ENCODE measurements at places on chromosomes 11 and 22. TPM values are rescaled to one million over a fixed set of nuclear protein-coding genes. Genes with fewer than 3 reads are reported as not detected.

The FZD4 gene
- 112 TPM for total RNA-seq

The NXPE4 gene
- total RNA-seq: not detected

The GLYAT gene
- total RNA-seq: not detected

The SLC15A3 gene
- total RNA-seq: 4.4 TPM

The ZP1 gene
- total RNA-seq: not detected

The OR8D1 gene
- total RNA-seq: not detected

The FAM180B gene
- not detected for total RNA-seq

The C11orf21 gene
- not detected for total RNA-seq

The OR5A1 gene
- total RNA-seq: not detected

The APOA4 gene
- not detected for total RNA-seq

The STK33 gene
- 3.4 TPM for total RNA-seq

GRCh38 chr22:20674998-20675397 is 98.9 kb upstream of the SERPIND1 start:
- H3K36me3 ChIP-seq: no peaks in the 10 kb centered on the region
- no peak overlapping the region for H3K4me3 ChIP-seq
- H3K4me1 ChIP-seq: no peaks in the 10 kb centered on the region
- DNase-seq: no peak

- no peak overlapping the region for H3K27ac ChIP-seq
- no peak overlapping the region for H3K4me3 ChIP-seq
- no peaks in the 10 kb centered on the region for H3K4me1 ChIP-seq
- no peaks in the 10 kb centered on the region for H3K36me3 ChIP-seq
- no peaks in the 10 kb centered on the region for H3K27me3 ChIP-seq
- no peak for DNase-seq
These were observed 74.6 kb upstream of the FAT3 start for GRCh38 chr11:92149996-92150395.

DNA sequence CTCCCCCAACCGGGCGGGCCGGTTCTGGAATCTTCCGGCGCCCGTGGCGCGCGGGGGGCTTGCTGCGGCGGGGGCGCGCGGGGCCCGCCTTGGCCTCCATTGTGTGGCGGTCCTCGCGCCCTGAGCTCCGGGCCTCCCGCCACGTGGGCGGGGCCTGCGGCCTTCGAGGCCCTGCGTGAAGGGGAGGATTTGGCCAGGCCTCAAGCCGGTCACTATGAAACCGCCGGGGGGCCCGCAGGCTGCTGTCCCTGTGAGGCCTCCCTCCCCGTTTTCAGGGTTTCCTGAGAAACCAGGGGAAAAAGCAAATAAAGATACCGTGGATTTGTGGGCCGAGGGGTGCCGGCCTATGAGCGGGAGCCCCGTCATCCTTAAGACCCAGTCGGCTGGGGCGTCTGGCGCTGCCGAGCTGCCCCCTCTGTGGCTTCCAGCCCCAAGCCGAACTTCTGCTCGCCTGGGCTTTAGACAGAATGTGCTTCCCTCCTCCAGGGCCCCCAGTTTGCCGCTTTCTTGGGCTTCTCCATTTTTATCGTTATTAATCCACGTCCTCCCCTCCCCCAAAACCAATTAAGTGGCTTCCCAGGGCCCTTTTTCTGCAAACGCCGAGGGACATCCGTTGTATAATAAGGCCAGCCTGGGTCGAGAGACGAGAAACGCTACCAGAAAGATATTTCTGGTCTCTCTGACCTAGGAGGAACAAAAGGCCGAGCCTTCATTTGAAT is 602 bp downstream of the EWSR1 start:
- peak overlapping the region; percentile 100 for H3K27ac ChIP-seq
- peaks cover 40% of the 10 kb centered on the region for H3K4me1 ChIP-seq
- peak; percentile 58 for DNase-seq
- peaks cover 24% of the 10 kb centered on the region for H3K36me3 ChIP-seq
- peak overlapping the region; percentile 85 for H3K4me3 ChIP-seq

DNA sequence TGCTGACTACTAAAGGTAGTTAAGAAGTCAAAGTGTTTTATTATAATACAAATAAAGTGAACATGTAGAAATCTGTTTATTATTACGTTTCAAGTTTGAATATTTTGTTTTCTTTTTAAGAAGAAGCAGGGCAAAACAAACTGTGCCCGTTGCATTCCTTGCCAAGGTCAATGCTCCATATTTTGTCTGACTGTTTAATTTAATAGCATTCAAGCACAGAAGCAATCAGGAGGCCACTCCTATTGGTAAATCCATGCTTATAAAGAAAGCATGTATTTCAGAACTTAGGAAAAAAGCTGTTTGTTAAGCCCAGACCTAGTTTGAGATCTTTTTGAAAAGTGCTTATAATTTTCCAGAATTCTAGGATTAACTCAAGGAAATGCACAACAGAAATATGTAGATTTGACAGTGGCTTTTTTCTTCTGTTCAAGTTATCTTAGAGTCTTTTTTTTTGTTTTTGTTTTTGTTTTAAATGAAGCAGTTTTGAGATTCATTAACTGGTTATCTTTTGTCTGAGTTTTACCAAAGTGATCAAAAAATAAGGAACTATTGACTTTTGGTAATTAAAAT is 51.7 kb downstream of the ARHGAP42 start:
- H3K27ac ChIP-seq: no peak overlapping the region
- DNase-seq: peak; percentile 30
- H3K36me3 ChIP-seq: no peaks in the 10 kb centered on the region
- no peaks in the 10 kb centered on the region for H3K27me3 ChIP-seq
- peaks cover 11% of the 10 kb centered on the region for H3K4me1 ChIP-seq

- no peaks in the 10 kb centered on the region for H3K4me1 ChIP-seq
- no peak for DNase-seq
- H3K27me3 ChIP-seq: no peaks in the 10 kb centered on the region
- no peak overlapping the region for H3K4me3 ChIP-seq
These were observed 44.9 kb downstream of the PLEKHA7 start for GRCh38 chr11:16969010-16969999.

- no peak overlapping the region for H3K4me3 ChIP-seq
- H3K4me1 ChIP-seq: no peaks in the 10 kb centered on the region
- H3K27ac ChIP-seq: no peak overlapping the region
- H3K27me3 ChIP-seq: no peaks in the 10 kb centered on the region
These were observed 677.3 kb upstream of the KIRREL3 start for GRCh38 chr11:127677660-127678425.

- peak overlapping the region; percentile 61 for H3K4me3 ChIP-seq
- peak overlapping the region; percentile 26 for H3K27ac ChIP-seq
- peaks cover 18% of the 10 kb centered on the region for H3K4me1 ChIP-seq
- no peak for DNase-seq
- peaks cover 6% of the 10 kb centered on the region for H3K36me3 ChIP-seq
- no peaks in the 10 kb centered on the region for H3K27me3 ChIP-seq
These were observed 415 bp downstream of the CENATAC start for GRCh38 chr11:118998388-118998717.

DNA sequence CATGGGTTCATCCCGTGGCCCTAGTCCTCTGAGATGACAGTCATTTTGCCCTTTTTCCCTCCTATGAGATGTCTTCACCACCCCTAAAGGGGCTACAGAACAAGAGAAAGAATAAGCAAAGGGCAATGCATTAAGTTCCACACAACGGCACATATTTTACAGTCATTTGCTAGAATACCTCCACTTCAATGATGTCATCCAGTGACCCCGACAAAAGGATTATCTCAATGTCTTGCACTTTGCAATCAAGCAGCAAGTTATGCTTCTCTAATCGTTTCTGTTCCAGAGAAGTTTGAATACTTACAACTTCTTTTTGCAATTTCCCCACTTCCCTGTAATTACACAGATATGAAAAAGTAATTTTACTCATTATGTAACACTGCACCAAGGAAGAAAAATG is 49.9 kb downstream of the FAM118A start:
- no peaks in the 10 kb centered on the region for H3K36me3 ChIP-seq
- DNase-seq: no peak
- no peak overlapping the region for H3K4me3 ChIP-seq
- no peak overlapping the region for H3K27ac ChIP-seq

- H3K4me3 ChIP-seq: no peak overlapping the region
- no peaks in the 10 kb centered on the region for H3K4me1 ChIP-seq
- no peak for DNase-seq
- H3K36me3 ChIP-seq: no peaks in the 10 kb centered on the region
- H3K27ac ChIP-seq: no peak overlapping the region
These were observed 56.8 kb downstream of the IGLL5 start for GRCh38 chr22:22944268-22944985.

GRCh38 chr11:23732026-23732425 is 764.8 kb upstream of the LUZP2 start:
- DNase-seq: no peak
- H3K27me3 ChIP-seq: no peaks in the 10 kb centered on the region
- no peaks in the 10 kb centered on the region for H3K36me3 ChIP-seq
- H3K27ac ChIP-seq: no peak overlapping the region

- no peak for DNase-seq
- H3K27ac ChIP-seq: no peak overlapping the region
- H3K4me1 ChIP-seq: no peaks in the 10 kb centered on the region
- no peak overlapping the region for H3K4me3 ChIP-seq
- no peaks in the 10 kb centered on the region for H3K36me3 ChIP-seq
These were observed 76.9 kb downstream of the DSCAML1 start for GRCh38 chr11:117720061-117720511.

GRCh38 chr22:45334528-45334927 is 24.8 kb downstream of the FAM118A start:
- H3K27me3 ChIP-seq: no peaks in the 10 kb centered on the region
- DNase-seq: no peak
- H3K4me3 ChIP-seq: no peak overlapping the region
- peaks cover 22% of the 10 kb centered on the region for H3K4me1 ChIP-seq
- peaks cover 16% of the 10 kb centered on the region for H3K36me3 ChIP-seq

GRCh38 chr11:119473901-119474681 is 51.1 kb upstream of the THY1 start:
- H3K4me3 ChIP-seq: no peak overlapping the region
- H3K27me3 ChIP-seq: no peaks in the 10 kb centered on the region
- no peak overlapping the region for H3K27ac ChIP-seq
